ENCODE measurements at places on chromosomes 1 and 21.
A peak's percentile ranks its signal among the peaks of the same experiment; 100 is the strongest.

DNA sequence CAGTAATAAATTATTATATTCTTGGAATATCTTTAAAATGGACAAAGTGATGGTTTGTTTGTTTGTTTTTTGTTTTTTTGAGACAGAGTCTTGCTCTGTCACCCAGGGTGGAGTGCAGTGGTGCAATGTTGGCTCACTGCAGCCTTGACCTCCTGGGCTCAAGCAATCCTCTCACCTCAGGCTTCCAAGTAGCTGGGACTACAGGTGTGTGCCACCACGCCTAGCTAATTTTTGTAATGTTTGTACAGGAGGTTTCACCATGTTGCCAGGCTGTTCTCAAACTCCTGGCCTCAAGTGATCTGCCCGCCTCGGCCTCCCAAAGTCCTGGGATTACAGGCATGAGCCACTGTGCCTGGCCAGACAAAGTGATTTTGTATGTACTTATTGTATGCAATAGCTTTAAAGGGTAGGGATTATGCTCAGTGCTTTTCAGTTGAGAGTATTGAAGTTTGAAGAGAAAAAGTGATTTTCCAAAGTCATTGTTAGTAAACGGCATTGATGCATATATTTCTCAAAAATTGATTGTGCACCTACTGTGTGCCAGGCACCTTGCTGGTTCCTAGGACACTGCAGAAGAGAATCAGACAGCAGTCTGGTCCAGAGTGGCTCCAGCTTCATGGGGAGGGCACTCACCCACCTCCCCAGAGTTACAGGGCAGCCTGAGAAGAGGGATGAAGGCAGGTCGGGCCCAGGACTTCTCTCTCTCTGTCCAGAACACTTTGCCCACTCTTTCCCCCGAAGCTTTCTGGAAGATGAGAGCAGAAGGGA lies 34.2 kb upstream of the TTC22 start:
- no peak for DNase-seq

GRCh38 chr21:23963454-23963853 lies 1643.8 kb downstream of the MRPL39 start:
- DNase-seq: no peak

GRCh38 chr1:11474826-11475225 lies 4.1 kb upstream of the DISP3 start:
- DNase-seq: no peak

DNA sequence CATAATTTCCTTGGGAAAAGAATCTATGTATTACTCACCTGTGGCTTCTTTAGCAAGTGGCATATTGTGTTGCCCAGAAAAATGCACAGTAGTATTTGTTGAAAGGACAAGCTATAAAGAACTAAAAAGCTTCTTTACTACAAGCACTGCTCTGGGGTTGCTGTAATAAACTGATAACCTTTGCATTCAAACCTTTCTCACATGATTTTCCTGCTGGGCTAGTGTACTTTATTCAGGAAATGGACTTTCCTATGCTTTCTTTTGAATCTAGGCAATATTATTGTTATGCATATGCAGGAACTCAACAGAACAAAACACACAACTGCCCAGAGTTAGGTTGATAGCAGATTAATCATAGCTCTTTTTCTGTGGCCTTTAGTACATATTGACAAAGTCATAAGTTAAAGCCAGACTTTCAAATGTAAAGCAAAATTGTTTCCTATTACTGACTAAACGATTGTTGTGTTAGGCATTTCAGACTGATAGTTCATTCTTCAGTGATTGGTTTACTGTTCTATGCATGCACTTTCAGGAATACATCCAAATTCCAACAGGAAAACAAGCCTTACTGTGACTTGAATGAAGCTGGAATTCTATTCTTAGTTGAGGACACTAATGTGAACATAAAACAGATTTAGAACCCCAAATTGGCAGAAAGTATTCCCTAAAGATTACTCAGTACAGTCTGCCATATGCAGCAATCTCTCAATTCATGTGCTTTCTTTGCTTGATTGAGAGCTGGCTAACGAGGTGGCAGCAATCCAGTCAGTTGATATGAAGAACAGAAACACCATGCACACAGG lies 564.3 kb upstream of the NEGR1 start:
- no peak for DNase-seq

DNA sequence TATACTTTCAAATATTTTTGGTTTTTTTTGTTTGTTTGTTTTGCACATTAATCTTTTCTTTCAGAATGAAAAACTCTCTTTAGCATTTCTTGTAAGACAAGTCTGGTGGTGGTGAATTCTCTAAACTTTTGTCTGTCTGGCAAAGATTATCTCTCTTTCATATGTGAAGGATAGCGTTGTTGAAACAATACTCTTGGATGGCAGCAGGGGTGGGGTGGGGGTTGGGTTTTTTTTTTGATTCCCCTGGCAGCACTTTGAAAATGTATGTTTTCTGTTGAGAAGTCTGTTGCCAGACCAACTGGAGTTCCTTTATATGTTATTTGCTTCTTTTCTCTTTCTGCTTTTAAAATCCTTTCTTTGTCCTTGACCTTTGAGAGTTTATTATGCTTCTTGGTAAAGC lies 160.2 kb downstream of the VAV3 start:
- DNase-seq: no peak

GRCh38 chr1:43054961-43055360 lies 96.3 kb upstream of the SLC2A1 start:
- DNase-seq: no peak

GRCh38 chr21:15468368-15468767 lies 261.4 kb upstream of the USP25 start:
- DNase-seq: no peak

GRCh38 chr1:160682983-160683865 lies 28.4 kb downstream of the CD48 start:
- DNase-seq: no peak

- DNase-seq: no peak
Measured at GRCh38 chr1:176177764-176178163, 29.3 kb downstream of the COP1 start.

DNA sequence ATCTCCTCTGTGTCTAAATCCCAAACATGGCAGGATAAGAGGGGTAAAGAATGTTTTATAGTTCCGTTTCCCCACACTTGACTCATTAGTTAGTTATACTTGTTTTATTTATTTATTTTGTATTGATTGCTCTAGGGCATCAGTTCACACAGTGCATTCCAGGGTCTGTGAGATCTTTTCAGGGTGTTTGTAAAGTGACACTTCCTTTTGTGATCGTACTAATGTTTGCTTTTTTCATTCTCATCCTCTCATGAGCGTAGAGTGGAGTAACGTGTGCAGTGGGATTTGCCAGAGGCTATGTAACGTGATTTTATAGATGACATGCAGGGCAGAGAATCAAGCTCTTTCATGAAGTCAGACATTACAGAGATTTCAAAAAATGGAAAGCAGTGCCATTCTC lies 103.2 kb downstream of the SCCPDH start:
- DNase-seq: no peak

DNA sequence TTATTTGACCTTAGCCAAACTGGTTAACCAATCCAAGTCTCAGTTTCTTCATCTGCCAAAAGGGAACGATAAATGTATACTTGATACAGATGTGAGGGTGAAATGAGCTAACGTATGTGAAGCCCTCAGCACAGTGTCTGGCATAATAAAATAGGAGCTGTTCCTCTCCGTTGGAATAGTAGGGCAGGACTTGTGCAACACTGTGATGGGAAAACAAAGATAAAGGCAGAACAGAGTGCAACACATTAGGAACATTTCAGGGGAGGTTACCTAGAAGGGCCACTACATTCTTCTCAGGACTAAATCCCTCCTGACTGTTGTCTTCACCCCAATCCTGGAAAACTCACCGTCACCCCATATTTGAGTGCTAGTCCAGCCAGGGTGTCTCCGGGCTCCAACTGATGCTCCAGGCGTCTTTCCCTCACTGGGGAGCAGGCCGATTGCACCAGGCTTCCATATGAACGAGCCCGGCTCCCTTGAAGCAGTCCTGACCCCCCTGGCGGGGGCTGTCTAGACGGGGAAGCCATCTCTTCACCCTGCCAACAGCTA lies 896 bp downstream of the LYSMD1 start:
- no peak for DNase-seq

GRCh38 chr1:77605246-77606026 lies 77.0 kb downstream of the ZZZ3 start:
- peak; percentile 77 for DNase-seq

- no peak for DNase-seq
Measured at GRCh38 chr1:192629612-192630011, 6.3 kb upstream of the RGS13 start.

DNA sequence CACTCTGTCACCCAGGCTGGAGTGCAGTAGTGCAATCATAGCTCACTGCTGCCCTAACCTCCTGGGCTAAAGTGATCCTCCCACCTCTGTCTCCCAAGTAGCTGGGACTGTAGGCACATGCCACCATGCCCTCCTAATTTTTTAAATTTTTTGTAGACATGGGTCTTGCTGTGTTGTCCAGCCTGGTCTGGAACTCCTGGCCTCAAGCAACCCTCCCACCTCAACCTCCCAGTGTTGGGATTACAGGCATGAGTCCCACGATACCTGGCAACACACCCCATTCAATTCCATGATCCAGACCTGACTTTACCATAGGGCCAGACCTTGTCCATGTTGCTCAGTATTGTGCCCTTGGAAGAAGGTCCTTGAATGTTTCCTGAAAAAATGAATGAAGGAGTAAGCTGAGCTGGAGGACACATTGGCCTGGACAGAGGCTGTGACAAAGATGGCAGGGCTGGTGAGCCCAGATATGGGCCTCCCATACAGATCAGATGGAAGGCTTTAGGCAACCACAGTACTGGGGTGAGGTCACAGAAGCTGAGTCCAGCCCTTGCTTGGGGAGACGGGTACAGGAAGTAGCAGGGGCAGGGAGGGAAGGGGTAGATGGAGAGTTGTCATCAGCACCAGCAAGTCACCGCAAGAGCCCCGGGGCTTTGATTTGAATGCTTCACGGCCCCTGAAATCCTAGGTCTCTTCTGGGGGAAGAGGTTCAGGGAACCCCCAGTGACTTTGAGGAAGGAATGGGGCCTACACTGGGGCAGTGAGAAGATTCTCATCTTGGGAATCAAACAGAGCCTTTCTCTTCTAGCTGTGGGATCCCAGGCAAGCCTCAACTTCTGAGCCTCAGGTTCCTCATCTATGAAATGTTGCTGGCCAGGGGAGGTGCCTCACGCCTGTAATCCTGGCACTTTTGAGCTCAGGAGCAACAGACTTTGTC lies 40.1 kb upstream of the DMBX1 start:
- DNase-seq: no peak

GRCh38 chr1:75134647-75135572 lies 722 bp downstream of the LHX8 start:
- DNase-seq: no peak

- peak; percentile 3 for DNase-seq
Measured at GRCh38 chr1:81477710-81478109, 323.0 kb upstream of the ADGRL2 start.

- DNase-seq: no peak
Measured at GRCh38 chr1:5686195-5686594, 306.0 kb downstream of the NPHP4 start.

DNA sequence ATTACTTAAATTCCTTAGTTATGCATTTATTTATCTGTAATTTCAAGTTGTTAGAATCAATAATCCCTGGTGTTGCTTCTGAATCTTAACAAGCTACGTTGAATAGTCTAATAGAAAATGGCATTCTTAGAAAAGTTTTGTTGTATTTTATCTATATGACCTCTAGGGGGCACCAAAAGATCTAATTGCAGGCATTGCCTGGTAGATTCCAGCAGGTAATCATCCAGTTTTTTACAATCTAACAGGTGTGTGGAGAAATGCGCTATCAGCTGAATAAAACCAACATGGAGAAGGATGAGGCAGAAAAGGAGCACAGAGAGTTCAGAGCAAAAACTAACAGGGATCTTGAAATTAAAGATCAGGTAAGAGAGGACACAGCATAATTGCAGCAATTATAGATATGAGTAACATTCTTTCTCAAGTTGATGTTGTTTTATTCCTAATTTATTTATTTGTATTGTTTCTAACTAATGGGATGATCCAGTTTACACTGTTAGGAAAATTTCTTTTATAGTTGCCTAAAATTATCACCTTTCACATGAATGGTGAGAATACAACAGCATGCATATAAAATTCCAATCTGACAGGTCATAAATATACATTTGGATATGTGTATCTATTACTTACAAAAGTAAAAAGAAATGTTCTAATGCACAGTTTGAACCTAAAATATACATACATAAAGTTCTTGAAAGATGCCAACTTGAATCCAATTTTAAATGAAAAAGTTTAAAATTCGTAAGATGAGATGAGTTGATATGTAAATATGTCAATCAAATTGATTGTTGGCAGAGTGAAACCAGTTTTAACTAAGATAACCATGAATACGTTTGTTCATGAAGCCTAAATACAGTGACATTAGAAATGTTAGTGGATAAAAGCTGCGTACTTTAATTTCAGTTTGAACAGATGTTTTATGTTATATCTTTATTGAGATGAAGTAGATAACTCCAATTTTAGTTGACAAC lies 88.4 kb downstream of the SDCCAG8 start:
- peak; percentile 54 for DNase-seq

DNA sequence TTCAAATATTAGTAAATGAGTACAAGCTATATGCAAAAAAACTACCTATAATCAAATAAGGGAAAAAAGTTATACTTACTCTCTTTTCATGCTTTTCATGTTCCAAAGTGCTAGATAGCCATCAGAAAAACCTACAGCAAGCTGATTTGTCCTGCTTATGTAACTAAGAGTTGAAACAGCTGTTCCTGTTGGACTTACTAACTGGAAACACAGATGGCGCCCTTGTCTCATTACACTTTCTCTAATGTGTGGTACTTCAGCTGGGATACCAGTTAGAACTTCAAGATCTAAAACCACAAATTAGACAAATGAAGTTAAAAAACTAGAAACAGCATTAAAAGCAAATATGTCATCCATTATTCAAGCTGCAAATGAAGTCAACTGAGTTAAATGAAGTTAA lies 24.3 kb downstream of the AHCTF1 start:
- DNase-seq: peak; percentile 49

GRCh38 chr1:88333086-88333695 lies 350.9 kb upstream of the PKN2 start:
- no peak for DNase-seq

GRCh38 chr1:78980511-78980910 lies 26.0 kb downstream of the ADGRL4 start:
- no peak for DNase-seq

DNA sequence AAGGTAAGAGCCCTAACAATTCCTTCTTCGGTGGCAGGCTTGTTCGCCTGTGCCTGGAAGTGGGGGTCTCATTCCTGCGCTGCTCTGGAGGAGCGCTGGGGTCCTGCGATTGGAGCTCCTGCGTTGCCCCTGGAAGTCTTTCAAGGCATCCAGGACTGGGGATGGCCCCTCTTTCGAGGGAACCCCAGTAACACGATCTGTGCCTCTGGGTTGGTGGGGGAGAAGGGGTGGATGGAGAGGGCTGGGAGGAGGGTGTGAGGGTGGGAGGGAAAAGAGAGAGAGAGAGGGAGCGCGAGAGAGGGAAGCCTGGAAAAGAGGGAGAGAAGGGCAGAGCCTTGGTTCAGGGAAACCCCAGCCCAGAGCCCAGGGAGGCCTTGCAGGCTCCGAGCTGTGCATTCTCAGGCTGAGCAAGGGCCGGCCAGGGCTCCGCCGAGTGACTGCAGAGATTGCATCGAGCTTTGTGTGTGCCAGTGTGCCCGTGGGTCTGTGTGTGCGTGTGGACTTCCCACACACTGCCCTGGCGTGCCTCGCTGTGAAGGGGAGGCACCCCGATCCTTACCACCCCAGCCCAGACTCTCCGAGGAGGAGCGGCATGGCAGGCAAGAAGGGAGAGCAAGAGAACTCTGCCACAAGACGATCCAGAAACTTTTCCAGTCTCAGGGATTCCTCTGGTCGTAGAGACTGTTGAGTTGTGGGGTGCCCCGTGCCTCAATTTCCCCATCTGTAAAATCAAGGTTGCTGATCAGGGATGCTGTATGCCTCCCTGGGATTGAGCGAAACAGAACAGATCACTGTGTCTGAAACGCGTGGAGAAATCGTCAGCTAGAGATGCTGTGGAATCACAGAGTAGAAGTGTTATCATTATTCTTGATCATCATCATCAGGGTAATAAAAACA lies 619 bp downstream of the BCL9 start:
- no peak for DNase-seq

All from A172 (cell line).